ENCODE measurements at places on chromosomes 2 and 18.

DNA sequence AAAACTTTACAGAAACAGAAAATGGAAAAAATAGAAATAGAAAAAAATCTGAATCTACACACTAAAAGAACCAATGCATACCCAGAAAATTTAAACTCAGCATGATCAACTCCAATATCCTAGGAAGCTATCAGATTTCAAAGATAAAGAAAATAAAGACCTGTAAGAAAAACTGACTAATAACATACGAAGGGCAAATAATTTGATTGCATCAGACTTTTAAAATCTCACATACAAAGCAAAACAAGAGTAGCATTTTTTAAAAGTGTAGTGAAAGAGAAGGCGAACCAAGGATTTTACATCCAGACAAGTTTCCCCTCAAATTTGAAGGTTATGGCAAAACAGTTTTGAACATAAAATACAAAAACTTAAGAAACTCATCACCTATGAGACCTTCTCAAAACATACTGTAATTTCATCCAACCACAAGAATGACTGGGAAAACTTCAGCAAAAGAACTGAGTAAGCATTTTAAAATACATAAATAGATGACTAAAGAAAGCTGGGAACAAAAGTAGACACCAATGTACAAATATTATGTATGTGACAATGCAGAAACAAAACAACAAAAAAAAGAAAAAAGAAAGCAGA lies 54.8 kb downstream of the NBAS start:
- no peak for DNase-seq

GRCh38 chr18:23133860-23134779 lies 1.2 kb upstream of the CABLES1 start:
- no peak for DNase-seq

DNA sequence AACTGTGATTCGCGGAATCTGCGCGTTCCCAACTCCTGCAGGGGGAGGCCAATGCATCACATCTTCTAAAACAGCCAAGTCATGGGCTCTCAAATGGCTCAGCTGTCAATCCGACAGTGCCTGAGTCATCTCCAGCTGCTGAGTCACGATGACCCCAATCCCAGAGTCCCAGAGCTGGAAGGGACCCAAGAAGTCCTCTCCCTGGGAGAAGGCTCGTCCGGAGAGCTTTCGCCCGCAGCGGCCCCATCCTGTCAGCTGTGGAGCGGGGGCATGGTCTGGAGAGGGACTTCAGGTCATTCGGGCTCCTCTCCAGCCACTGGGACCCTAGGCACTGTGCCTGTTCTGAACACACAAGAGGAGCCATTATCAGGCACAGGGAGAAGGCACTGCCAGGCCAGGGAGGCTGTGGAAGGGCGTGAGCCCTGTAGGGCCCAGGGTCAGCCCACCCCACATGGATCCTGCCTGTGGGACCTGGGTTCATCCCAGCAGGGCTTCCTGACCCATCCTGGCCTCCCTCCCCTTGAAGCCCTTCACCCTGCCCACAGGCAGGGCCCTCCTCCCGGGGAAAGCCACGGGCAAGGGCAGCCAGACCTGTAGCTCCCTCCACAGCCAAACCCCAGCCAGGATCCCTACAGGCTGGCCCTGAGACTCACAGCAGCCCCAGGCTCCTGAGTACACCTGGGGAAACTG lies 47.6 kb upstream of the GPC1 start:
- peak; percentile 85 for DNase-seq

DNA sequence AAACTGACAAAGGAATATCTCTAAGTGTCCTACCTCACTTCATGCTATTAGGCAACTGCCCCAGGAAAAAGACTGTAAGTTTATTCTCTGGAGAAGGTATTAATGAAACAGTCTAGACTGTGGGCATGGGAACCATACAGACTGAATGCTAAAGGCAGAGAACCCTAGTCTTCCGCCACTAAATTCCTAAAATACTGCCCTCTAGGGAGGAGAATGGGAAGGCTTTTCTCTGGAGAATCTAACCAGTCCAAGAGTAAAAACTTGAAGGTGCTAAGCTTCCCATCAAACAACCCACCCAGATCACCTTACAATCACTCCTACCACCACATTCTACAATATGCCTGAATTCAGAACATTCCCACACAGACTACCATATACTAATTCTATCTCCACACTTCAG lies 3.4 kb downstream of the SRBD1 start:
- DNase-seq = no peak

- DNase-seq = no peak
These were observed 17.1 kb downstream of the PXDN start for GRCh38 chr2:1727101-1727771.

- DNase-seq = no peak
These were observed 51.9 kb upstream of the HNMT start for GRCh38 chr2:137912371-137912770.

DNA sequence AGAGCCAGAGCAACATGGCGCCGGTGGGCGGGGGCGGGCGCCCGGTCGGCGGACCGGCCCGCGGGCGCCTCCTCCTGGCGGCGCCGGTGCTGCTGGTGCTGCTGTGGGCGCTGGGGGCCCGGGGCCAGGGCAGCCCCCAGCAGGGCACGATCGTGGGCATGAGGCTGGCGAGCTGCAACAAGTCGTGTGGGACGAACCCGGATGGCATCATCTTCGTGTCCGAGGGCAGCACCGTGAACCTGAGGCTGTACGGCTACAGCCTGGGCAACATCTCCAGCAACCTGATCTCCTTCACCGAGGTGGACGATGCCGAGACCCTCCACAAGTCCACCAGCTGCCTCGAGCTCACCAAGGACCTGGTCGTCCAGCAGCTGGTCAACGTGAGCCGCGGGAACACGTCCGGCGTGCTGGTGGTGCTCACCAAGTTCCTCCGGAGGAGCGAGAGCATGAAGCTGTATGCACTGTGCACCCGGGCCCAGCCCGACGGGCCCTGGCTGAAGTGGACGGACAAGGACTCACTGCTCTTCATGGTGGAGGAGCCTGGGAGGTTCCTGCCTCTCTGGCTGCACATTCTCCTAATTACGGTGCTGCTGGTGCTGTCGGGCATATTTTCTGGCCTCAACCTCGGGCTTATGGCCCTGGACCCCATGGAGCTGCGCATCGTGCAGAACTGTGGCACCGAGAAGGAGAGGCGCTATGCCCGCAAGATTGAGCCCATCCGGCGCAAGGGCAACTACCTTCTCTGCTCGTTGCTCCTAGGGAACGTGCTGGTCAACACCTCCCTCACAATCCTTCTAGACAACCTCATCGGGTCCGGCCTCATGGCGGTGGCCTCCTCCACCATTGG lies 507 bp downstream of the CNNM4 start:
- DNase-seq = no peak

- no peak for DNase-seq
These were observed 47.6 kb upstream of the ACVR1 start for GRCh38 chr2:157923598-157924217.

- no peak for DNase-seq
These were observed 57.3 kb downstream of the NEDD4L start for GRCh38 chr18:58101291-58101794.

DNA sequence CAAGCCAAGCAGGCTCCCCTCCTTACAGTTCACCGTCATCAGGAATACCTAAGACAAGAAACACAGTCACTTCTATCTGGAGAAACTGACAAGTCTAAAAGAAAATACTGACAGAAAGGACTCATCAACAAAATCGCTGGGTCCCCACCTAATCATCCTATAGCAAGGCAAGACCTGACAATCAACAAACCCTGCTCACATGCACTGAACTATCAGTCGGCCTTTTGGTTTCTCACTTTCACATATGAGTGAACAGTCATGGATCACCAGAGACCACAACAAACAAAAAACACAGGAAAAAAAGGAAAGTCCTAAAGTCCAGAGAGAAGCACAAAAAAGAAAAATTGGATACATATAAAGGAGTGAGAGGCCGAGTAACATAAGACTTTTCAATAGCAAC lies 70.4 kb downstream of the SEMA4F start:
- DNase-seq = no peak

- no peak for DNase-seq
These were observed 9.3 kb upstream of the SCYGR5 start for GRCh38 chr2:227657199-227657845.

All from smooth muscle cell of the brain vasculature (primary cell).